Hypothalamus (tissue), 51 donors: ENCODE measurements at places on chromosomes 16 and 17.

DNA sequence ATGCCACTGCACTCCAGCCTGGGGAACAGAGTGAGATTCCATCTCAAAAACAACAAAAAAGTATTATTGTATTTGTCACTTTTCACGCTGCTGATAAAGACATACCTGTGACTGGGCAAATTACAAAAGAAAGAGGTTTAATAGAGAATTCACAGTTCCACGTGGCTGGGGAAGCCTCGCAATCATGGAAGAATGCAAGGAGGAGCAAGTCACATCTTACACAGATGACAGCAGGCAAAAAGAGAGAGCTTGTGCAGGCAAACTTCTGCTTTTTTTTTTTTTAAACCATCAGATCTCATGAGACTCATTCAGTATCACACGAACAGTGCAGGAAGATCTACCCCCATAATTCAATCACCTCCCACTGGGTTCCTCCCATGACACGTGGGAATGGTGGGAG, 41.5 kb upstream of the ETV4 start:
- no peak for DNase-seq

GRCh38 chr16:82633964-82634600, 7.3 kb downstream of the CDH13 start:
- peak; percentile 78 for DNase-seq

- no peak for DNase-seq
Observed at GRCh38 chr16:22933173-22933572, 119.2 kb downstream of the HS3ST2 start.

DNA sequence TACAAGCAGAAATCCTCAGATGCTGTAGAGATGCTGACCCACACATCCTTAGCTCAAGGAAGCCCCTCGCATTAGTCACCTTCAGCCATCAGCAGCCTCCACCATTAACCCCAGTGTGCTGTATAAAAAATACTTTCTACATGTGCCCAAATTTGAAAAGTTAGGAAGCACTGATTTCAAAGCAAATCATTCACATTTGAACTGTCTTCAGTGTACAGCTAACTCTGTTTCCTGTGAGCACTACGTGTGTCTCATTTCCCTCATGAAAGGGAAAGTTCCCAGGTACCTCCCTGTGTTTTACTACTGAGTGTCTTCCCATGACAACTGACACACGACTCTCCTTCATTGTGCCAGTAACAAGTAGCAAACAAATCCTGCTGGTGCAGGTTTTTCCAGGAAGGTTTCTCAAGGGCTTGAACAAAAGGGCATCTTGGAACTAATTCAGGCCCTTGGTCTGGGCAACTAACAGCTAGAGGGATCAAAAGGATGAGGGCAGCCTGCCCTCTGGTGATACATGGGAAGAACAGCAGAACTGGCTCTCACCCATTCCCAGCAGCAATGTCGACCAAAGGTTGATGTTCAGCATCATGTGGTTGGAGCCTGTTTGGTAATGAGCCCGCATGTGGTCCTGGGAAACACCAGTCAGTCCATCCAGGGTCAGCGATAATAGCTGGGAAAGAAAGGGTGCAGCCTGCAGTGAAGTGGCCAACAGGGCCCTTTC, 4.0 kb downstream of the SLC35B1 start:
- peak; percentile 17 for DNase-seq

DNA sequence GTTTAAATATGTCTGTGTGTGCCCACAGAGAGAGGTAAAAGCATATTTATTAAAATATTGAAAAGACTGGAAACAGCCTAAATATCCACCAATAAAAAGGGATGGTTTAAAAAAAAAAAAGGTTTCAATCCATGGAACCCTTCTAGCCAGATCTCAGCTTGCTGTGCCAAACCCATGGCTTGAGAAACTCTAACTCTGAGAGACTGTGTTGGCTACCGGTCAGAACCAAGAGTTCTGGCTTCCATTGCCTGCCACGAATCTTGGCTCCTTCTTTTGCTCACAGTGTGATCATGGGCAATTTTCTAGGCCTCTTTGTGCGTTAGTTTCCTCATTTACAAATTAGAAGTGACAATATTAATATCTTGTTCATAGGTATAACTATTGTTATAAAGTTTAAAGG, 201.3 kb upstream of the IRX3 start:
- no peak for DNase-seq

DNA sequence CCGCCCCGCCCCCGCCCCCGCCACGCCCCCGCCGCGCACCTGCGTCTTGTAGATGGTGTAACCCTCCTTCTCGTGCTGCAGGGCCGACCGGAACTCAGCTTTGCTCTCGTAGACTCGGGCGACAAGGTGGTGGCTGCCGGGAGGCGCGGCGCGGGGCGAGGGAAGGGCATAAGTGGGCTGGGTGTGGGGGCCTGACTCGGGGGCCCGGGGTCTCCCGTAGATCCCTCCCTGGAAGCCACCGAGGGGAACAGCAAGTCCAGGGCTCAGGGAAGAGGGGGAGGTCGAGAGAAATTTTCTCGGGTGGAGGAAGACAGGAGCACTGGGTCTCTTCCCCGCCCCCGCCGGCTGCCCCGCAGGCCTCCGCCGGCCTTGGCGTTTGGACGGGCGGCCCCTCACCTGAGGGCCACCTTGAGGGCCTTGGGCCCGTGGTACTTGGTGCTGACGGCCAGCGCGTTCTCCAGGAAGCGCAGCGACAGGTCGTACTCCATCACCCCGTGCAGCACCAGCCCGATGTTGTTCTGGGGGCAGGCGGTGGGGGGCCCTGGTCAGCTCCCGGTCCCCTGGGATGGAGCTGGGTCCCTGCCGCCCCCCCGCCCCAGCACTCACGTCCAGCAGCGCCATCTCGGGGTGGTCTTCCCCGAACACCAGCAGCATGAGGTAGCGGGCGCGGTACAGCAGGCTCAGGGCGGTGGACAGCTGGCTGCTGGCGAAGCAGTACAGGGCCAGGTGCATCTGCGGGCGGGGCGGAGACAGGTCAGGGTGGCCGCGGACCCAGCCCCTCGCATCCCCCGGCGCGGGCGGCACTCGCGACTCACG, 19.4 kb downstream of the CLUH start:
- no peak for DNase-seq

DNA sequence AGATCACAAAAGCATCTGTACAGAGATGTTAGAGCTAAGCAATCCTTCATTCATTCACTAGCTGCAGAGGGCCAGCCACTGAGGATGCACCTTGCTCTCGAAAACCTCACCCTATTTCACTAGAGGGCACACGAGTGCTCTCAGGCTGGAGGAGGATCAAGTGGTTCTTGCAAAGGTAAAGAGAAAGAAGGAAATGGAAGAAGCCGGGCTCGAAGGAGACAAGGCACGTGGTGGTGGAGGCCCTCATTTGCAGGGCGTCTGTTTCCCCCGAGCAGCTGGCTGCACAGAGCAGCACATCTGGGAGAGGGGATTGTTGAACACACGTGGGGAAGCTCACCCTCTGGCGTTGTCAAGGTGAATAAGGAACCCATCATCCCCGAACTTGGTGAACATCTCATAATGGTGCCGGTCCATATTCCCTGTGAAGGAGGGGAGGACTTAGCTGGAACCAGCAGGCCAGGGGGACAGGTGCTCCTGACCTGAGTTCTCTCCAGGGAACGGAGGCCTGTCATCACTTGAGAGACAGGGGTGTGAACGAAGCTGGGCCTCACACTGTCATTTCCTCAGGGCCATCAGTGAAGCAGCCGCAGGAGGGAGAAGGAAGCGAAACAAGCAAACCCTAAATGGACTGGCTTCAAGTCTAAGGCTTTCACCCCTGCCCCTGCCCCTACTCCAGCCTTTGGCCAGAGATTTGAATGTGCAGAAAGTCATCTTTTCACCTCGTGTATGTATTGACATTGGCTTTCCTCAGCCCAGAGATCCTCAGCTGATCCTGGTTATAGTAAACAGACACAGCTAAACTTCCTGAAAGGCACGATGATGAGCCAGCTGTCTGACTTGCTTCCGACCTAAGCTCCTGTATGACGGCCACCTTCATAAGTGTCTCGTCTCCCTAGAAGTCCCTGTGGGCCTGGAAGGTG, 27.6 kb downstream of the PRKAR1A start:
- no peak for DNase-seq

GRCh38 chr16:52634104-52634503, 87.2 kb upstream of the TOX3 start:
- DNase-seq, result no peak

DNA sequence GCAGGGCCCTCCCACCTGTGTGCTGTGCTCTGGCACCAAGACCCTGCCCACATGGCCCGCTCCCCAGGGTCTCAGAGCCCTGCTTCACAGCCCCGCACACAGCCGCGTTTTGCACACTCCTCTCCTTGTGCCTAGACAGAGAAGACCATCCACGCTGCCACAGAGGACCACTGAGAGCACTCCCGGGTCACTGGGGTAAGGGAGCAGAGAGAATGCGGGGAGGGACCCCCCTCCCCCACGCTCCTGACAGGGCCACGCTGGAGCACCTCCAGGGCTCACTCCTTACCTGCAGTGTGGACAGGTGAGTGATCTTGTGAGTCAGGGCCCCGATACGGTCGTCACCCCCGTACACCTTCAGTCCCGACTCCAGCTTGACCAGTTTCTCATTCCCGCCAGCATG, 7.0 kb downstream of the HAGH start:
- DNase-seq, result no peak

- DNase-seq, result no peak
Observed at GRCh38 chr16:3023415-3023668, 400 bp downstream of the HCFC1R1 start.

DNA sequence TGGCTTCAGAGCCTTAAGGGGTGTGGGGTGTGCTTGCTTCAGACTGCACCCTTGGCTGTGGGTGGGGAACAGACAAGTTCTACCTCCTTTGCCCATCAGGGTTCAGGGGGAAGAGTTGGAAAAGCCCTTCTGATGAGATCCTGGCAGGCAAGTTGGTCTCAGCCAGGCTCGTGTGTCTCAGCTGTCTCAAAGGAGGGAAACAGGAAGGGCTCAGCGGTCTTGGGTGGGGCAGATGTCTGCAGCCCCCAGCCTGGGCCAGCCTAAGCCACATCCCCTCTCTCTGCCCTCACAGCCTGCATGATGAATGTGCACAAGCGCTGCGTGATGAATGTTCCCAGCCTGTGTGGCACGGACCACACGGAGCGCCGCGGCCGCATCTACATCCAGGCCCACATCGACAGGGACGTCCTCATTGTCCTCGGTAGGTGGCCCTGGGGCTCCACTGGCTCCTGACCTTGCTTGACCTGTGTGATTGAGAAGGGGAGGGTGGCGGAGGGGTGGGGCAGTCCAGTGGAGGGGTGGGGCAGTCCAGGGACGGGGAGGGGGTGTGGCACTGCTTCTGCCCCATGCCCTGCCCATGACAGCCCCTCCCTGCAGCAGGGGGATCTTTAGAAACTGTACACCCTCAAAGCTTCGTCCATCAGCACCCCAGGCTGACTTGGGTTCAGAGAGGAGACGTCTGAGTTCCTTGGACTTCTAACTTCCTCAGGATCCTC, 199.5 kb downstream of the PRKCB start:
- no peak for DNase-seq

GRCh38 chr17:69141431-69142174, at the start of gene ABCA6:
TSS of gene ABCA6 (minus strand) at chr17:69141895. CDS start at chr17:69140703, 1,192 bp downstream.
- peak; percentile 66 for DNase-seq

GRCh38 chr16:4090351-4090851, 25.8 kb downstream of the ADCY9 start:
- DNase-seq, result no peak

GRCh38 chr16:55280587-55280986, 43.4 kb upstream of the IRX6 start:
- DNase-seq, result no peak

- no peak for DNase-seq
Observed at GRCh38 chr17:57117798-57118197, 32.8 kb downstream of the AKAP1 start.

GRCh38 chr17:27453471-27453870, 2.8 kb upstream of the KSR1 start:
- DNase-seq, result no peak

- no peak for DNase-seq
Observed at GRCh38 chr17:69445132-69445531, 30.6 kb downstream of the MAP2K6 start.

DNA sequence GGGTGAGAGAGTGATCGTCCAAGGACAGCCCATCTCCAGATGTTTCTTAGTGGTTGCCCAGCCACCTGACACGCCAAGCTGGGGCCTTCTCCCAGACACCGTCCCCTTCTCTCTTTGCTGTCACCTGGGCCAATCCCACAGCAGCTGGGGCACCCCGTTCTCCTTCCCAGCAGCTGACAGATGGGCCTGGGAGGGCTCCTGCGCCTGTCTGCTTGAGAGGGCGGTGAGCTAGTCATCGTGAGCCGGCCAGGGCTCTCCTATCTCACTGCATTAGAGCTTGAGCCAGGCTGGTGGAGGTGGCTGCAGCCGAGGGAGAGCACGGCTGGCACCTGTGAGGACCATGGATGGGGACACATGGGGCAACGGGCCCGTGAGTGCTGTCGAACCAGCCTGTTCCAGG, 41.2 kb downstream of the RAB11FIP3 start:
- no peak for DNase-seq

- peak; percentile 48 for DNase-seq
Observed at GRCh38 chr17:32483451-32484019, 3.3 kb upstream of the CDK5R1 start.

DNA sequence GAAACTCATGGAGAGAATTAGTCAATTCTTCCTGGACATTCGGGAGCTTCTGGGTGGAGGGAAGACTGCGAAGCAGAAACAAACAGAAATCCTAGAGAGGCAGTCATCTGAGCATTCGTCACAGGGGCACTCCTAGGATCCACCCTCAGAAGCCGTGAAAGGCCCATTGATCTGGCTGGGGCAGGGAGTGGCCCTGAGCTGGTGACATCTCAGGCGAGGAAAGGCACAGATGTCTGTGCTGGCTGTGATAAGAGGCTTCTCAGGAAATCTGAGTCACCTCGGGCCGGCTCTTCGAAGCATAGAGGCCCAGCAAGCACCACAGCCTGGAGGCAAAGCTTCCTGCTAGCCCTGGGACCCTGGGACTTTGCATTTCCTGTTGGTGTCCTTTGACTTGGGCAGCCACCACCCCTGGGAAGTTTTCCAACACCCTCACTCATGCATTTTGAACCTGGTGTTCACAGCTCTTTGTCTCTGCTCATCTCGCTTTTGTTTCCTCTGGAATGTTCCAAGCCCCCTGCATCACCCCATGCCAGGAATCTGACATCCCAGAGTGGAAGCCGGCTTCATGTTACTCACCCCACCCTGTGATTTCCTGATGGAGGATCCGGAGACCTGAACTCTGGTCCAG, 23.3 kb upstream of the CDRT4 start:
- DNase-seq, result peak; percentile 65

GRCh38 chr16:63530974-63531373, 1494.7 kb upstream of the CDH8 start:
- DNase-seq, result no peak

GRCh38 chr17:50954641-50955121, 88.5 kb upstream of the TOB1 start:
- DNase-seq, result no peak

DNA sequence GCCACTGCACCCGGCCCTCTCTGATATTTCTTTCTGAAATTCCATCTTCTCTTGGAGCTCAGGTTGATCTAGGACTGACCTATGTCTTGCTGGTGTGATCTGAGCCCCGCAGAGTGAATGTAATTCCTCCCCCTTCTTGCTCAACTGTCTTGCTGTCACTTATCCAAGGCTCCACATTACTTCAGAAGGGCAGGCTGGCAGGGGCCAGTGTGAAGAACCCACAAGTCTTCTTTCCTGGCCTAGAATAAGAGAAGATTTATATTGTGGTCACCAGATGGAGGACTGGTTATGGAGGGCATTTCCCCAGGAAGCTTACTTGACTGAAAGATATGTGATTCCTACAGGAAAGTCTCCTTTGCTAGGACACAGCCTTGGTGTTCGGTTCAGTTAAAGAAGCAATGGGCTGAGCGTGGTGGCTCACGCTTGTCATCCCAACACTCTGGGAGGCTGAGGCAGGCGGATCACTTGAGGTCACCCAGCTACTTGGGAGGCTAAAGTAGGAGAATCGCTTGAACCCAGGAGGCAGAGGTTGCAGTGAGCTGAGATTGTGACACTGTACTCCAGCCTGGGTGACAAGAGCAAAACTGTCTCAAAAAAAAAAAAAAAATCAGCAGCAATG, 13.4 kb downstream of the ITGAL start:
- no peak for DNase-seq
